ENCODE measurements at places on chromosomes 6 and 20.

DNA sequence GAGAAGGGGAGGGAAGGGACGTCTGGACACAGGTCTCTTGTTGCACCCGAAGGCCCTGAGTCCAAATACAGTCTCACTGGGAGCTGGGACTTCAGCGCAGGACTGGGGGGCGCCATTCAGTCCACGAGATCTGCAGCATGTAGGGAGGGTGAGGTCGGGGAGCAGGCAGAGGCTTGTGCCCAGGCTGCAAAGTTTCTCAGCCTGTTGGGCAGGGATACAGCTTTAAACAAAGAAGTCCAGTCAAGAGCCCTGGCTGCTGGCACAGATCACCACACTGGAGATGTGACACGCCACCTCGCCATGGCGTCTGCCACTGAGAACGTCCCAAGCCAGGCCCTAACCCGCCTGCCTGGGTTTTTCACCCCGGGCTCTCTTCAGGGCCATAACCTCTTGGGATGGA, 256.6 kb downstream of the DLL1 start:
- DNase-seq: no peak

DNA sequence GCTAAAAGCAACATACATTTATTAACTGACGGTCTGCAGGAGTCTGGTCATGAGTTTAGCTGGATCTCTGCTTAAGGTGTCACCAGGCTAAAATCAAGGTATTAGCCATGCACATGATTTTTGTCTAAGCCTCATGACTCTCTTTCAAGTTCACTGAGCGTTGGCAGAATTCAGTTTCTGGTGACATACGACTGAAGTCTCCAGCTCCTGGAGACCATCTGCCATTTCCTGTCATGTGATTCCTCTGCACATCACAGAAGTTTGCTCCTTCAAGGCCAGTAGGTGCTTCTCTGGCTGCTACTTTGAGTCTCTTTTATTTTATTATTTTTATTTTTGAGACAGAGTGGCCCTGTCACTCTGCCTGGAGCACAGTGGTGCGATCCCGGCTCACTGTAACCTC, 148.4 kb upstream of the EYA4 start:
- DNase-seq: peak; percentile 67

- DNase-seq: no peak
These were observed 73.8 kb upstream of the SCP2D1 start for GRCh38 chr20:18739751-18740166.

GRCh38 chr6:159761129-159761872, 544 bp upstream of the ACAT2 start:
- no peak for DNase-seq

DNA sequence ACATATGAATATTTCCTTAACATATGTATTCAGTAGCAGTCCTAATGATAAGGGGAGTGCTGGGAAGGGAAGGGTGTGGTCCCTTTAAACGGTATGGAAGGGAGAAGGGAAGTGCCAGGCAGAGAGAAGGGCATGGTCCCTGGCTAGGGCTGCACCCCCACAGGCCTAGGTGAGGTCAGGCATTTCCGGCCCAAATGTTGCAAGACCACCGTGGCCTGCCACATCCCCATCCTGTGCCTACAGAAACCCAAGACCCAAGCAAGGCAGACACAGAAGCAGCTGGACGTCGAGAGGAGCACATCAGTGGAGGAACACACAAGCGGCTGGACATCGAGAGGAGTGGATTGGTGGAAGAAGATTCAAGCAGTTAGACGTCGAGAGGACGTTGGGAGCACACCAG, 5.9 kb downstream of the RRAGD start:
- DNase-seq: no peak

GRCh38 chr6:140001821-140002341, 627.4 kb upstream of the CITED2 start:
- no peak for DNase-seq

DNA sequence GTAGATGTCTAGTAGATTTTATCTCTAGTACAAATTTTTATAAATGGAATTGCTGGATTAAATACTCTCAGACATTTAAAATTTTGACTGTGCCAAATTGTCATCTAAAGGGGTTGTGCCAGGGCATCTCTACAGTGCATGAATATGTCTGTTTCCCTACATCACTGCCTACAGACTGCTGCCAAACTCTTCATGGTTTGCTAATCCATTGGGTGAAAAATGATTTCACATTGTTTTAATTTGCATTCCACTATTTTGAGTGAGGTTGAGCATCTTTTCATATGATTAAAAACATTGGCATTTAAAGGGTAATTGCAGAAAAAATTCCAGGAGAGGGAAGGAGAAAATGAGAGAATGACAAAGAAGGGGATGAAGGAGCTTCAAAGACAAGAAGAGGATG, 267.7 kb upstream of the RNF24 start:
- DNase-seq: no peak

DNA sequence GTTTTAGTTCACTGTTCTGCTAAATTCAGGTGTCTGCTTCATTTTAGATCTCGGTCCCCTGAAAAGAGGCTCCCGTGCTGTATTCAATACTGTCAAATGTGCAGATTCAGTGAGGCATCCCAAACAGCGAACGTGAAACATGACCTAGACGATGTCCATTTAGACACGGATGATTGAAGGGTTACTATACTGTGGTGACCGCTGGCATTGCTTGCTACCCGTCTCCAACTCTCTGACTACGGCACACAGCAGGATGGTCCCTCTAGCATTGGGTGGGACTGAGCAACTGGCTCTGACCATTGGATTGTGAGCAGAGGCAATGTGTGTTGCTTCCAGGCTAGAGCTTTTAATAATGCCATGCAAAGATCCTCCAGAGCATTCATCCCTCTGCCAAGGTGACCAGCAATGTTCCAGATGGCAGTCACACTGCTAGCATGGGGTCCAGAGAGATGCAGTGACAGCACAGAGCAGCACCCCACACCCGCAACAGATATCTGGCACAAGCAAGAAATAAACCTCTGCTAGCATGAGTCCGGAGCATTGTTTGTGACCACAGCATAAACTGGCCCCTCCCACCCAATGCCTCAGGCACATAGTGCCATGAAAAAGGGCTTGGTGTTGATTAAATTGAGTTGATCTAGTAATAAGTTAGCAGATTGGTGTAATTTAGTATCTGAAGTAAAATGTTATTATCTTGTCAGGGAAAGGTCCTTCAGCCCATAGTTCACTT, 9.0 kb downstream of the METTL24 start:
- DNase-seq: no peak

GRCh38 chr6:170286246-170286933, 4.5 kb downstream of the DLL1 start:
- DNase-seq: no peak

GRCh38 chr6:137690721-137691120, 176.3 kb upstream of the TNFAIP3 start:
- no peak for DNase-seq

DNA sequence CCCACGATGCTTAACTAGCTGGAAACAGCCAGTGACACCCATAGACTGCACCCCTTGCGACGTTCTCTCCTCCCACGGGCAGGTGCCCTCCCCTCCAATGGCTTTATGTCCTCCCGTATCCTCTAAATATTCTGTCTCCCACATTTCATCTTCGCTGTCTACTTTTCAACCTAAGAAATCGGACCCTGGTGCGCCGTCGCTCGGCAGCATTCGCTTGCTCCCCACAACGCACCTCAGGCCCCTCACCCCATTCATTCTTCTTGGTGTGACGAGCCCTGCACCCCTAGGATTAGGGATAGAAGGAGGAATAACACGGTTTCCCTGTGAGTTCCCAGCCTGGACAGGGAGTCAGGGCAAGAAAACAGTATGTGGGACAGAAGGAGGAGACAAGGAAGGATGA, 74.3 kb upstream of the FOXQ1 start:
- DNase-seq: no peak

DNA sequence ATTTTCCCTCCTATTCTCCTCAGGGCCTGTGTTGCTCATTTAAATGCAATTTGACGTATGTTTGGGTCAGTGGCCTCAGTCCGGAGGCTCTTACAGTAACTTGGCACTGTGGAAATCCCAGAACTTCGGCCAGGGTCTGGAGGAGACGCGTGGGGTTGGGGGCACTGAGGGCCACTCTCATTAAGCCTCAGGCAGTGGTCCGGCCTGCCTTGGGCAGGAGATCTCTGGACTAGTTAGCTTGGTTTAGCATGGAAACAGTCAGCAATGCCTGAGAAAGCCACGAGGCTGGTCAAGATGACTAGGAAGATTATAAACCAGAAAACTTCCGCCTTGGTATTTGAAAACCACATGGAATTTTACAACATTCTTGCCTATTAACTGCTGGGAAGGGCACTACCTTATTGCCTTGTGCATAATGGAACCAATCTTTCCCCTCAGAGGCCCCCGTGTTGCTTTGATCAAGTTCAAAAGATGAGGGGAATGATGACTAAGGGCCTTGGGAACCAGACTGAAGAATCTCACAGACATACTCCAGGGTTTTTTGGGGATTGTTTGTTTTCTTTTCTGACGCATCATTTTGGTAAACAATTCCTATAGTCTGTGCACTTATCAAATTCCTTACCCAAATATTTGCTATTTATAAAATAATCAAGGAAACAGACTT, 206.0 kb upstream of the PREP start:
- DNase-seq: no peak

GRCh38 chr20:43220612-43221011, 30.9 kb upstream of the PTPRT start:
- DNase-seq: no peak

DNA sequence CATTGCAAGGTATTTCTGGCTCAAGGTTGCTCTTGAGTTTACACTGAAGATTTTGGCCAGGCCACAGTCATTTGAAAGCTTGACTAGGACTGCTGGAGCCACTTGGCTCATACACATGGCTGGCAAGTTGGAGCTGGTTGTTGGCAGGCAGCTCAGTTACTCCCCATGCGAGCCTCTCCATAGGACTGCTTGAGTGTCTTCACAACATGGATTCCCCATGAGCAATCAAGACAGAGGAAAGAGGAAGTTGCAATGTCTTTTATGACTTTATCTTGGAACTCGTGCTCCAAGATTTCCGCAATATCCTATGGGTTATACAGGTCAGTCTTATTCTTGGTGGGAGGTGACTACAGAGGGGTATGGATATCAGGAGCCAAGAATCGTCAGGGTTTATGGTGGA, 1.4 kb upstream of the MANBAL start:
- DNase-seq: no peak

- DNase-seq: no peak
These were observed 123.9 kb downstream of the MAFB start for GRCh38 chr20:40565001-40565681.

GRCh38 chr6:11865680-11866300, 87.2 kb upstream of the ADTRP start:
- no peak for DNase-seq

DNA sequence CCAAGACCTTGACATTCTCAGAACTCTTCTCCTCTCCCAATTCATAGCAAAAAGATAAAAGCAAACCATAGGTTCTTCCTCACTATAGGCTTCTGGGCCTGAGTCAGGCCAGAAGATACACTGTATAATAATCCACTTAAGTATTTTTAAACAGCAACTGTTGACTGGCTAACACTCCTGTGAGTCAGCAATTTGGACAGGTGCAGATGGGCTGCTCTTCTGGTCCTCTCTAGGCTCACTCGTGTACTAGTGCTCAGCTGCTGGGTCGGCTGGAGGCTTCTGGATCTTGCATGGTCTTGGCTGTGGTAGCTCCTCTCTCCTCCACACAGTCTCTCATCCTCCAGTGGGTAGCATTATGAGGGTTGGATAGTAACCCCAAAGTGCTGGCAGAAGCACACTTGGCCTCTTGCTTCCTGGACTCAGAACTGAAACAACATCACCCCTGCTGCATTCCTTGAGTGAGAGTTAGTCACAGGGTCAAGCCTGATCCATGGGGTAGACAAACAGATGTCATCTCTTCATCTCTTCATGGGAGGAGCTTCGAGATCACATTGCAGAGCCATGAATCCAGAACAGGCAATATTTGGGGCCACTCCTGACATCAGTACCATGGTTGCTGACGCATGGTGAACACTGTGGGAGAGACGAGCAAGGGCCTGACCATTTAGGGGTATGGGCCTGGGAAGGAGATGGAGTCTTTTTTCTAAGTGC, 86.9 kb downstream of the C6orf118 start:
- DNase-seq: no peak

GRCh38 chr6:137637121-137637520, 142.9 kb upstream of the OLIG3 start:
- DNase-seq: peak; percentile 16

GRCh38 chr20:24770628-24771541, 178.2 kb upstream of the CST7 start:
- DNase-seq: no peak

DNA sequence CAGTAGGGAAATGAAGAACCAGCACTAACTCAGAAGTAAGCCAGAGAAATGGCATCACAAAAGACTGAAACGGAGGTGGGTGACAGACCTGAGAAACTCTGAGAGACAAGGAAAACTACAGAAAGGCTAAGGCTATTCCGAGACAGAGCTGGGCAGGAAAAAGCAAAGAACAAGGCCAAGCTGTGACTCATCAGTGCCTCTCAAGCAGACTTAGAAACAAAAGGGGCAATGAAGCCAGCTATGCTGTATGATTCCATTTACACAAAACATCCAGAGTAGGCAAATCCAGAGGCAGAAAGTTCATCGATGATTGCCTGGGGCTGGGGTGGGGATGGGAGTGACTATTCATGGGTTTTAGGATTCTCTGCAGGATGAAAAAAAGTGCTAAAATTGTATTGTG, 50.0 kb downstream of the SLC23A2 start:
- no peak for DNase-seq

GRCh38 chr6:10310826-10311225, 104.0 kb downstream of the TFAP2A start:
- no peak for DNase-seq

- DNase-seq: no peak
These were observed 148.1 kb upstream of the HDAC2 start for GRCh38 chr6:114119056-114119455.

DNA sequence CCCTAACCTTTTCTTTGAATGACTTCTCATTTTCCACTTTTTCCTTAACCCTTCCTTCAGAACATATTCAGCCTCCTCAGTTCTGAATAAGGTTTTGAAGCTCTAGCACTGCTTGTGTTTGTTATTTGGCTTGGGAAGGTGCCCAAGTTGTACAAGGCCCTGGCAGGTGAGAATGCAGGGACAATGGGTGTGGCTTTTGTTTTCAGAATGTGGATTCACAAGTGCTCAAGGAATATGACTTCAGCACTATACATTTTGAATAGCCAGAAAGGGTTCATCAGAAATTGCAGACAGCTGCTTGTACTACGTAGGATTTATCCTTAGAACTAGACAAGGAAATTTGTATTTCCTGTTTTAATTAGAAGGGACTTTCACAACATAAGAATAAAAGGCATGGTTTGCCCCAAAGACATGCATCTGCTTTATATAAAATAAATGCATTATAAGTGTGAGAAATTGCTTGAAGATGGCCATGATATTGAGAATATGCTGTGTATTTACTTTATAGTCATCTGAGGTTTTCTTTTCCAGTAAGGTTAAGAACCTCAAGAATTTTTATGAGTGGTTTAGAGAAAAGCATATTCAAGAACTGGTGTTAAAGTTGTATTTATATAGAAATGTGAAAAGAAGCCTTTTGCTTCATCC, 29.3 kb upstream of the PRDM1 start:
- DNase-seq: no peak

DNA sequence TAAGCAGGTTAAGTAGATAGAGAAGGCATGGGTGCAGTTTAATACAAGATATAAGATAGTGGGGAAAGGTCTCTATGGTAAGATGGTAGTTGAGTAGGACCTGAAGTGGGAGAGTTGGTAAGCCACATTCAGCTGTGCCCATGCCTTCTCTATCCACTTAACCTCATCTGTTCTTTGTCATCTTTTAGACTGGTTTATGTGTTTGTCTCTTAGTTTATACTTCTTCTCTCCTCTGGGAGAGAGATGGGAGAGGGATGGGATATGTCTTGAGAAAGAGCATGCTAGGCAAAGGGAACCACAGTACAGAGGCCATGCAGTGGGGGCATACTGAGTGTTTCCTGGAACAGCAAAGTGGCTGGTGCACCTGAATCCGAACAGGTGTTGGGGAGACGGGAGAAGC, 46.7 kb downstream of the KIZ start:
- no peak for DNase-seq
